ENCODE measurements at places on chromosomes 7 and 10.

DNA sequence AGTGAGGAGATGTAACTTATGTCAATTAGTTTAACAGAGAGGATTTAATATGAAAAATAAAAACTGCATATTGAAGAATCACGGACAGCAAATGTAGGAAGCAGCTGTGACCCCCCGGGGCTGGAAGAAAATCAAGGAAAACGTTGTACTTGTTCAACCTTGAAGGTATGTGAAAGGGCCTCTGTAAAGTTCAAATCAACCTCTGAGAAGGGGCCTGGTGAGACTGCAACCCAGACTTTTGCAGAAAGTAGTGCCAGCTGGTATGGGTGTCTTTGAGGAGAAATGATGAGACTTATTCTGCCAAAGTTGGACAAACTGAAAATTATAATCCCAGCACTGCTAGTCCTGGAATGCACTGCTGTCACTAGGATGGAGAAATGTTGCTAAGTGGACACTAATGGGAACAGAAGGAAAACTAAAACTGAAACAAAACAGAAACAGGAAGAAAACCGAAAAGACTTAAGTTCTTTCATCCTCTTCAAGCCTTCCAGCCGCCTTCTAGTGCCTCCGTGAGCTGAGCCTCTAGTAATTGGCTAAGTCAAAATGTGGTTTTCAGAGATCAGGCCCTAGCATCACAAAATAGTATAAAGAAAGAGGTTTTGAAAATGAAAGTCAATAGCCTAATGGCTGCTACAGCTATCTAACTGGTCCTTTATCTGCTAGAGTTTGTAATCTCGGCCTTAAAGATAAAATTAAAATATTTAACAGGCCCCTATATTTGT, 253.7 kb upstream of the SORCS1 start:
- no peak for DNase-seq

DNA sequence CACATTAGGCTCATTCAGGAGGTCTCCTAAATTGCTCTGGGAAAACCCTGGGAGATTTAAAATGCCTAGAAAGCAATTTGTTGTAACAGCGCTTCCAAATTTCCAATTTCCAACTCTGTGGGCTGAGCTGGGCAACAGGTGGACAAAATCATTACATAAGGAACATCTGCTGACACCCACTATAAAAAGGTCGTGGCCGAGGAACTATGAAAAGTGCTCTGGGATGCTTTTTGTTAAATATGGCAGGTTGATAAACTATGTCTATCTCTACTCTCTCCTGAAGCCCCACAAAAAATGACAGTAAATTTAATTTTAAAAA, 45.1 kb downstream of the ATXN7L1 start:
- DNase-seq: no peak

- DNase-seq: no peak
Observed at GRCh38 chr10:133379801-133380666, 972 bp downstream of the PAOX start.

- DNase-seq: no peak
Observed at GRCh38 chr10:15625261-15625660, 94.5 kb downstream of the ITGA8 start.

DNA sequence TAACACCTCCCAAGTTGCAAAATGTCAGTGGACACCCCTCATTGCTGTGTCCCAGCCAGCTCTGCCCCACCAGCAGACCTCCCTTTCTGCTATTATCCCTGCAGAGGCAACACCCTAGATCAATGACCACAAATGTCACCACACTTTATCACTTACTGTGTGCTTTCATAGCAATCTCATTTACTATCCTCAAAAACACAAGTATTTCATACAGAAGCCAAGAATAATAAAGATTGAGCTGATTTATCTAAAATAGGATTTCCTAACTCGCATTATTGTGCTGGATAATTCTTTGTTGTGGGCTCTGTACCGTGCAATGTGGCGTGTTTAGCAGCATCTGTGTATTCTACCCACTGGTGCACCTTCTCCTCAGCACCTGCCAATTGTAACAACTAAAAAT, 13.2 kb upstream of the ABCB5 start:
- no peak for DNase-seq

DNA sequence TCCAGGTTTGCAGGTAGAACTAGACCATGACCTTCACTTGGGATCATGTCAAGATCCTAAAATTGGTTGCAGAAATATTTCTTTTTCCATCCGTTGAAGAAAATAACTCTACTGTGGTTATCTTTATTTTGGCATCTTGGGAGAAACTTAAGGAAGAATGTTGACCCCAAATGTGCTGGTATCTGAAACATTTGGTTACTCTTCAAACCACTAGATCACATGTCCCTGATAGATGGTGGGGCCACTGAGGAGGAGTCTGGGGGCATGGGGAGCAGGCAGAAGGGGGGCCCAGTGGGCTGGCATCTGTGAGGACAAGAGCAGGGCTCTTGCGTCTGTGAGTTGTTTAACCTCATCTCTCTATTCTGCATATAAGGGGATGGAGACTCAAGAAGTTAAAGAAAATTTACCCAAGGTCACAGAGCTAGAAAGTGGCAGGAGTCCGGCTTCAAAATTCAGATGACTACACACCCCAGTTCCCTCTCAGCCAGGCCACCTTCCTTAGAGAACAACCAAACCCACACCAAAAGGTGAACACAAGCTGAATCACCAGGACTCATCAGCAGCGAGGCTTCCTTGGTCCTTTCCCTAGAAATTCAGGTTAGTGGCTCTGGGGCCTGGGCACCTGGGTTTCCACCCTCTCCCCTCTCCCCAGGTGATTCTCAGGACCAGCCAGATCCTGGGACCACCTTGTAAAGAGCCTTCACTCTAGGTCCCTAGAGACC, 40.6 kb upstream of the SRGN start:
- no peak for DNase-seq

- DNase-seq: no peak
Observed at GRCh38 chr7:141074162-141074991, 513 bp downstream of the TMEM178B start.

DNA sequence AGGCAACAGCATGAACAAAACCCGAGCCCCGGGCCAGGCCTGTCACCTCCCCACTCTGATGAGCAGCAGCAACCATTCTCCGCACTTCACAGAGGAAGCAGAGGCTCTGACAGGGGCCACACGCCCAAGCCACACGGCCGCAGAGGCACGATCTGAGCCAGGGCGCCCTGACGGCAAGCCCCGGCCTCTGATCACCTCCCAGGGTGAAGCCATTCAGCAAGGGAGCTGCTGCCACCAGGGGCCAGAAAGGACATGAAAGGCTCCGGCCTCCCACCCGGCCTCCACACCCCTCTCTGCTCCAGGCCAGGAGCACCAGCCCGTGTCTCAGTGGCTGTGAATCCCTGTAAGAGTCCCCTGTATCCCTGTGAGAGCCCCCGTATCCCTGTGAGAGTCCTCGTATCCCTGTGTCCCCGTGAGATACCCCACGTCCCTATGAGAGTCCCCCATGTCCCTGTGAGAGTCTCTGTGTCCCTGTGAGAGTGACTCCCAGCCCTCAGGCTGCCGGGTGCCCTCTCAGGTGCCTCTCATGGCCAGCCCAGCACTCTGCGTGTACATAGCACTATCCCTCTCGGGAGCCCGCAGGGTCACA, 187.8 kb downstream of the MAD1L1 start:
- no peak for DNase-seq

DNA sequence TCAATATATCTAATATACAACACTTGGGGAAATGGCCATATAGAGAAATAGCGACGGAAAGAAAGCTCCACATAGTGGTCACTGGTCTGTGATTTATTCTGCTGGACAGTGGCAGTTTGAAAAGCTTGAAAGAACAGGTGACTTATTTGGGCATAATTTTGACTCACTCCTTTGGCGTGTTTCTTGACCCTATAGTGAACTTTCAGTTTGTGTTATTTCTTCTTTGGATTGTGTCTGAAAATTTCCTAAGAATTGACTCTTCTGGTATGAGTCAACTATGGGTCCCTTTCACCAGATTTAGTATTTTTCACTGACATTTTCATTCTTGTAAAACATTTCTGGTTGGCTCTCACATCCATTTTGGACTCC, 25.8 kb upstream of the IMMP2L start:
- no peak for DNase-seq

DNA sequence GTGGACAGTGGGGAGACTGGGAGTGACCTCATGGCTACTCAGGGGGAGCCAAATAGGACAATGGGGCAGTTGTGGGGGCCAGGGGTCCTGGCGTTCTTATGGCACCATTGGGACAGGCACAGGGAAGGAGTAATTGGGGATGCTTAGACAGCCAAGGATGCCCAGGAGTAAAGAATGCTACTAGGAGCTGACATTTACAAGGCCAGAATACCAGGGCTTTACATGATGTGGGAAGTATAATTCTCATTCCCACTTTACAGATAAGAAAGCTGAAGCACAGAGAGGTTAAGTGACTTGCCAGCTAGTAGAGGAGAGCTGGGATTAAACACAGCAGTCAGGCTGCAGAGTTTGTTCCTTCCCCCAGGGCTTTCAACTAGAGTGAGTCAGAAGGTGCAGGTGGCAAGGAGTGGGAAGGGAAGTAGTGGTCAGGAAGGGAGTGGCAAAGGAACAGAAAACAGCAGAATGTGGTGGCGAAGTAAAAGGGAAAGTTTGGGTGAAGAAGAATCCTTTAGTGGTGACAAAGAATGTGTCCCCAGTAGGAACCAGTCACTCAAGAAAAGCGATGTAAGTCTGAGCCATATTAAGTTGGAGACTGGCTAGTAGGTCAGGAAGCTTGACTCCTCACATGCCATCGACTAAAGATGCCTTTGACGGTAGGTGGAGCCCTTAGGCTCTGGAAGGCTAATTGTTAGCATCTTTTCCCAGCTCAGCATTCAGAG, 32.8 kb downstream of the CPVL start:
- DNase-seq: peak; percentile 56

DNA sequence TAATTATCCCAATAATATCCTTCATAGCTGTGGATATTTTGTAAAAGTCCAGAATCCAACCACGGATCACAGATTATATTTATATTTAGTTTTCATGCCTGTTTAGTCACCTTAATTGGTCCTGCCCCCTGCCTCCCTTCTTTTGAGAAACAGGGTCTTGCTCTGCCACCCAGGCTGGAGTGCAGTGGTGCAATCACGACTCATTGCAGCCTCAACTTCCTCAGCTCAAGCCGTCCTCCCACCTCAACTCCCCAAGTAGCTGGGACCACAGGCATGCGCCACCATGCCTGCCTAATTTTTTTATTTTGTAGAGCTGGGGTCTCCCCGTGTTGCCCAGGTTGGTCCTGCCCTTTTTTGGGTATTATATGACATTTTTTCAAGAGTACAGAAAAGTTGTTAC, 129.4 kb downstream of the KAT6B start:
- DNase-seq: no peak

DNA sequence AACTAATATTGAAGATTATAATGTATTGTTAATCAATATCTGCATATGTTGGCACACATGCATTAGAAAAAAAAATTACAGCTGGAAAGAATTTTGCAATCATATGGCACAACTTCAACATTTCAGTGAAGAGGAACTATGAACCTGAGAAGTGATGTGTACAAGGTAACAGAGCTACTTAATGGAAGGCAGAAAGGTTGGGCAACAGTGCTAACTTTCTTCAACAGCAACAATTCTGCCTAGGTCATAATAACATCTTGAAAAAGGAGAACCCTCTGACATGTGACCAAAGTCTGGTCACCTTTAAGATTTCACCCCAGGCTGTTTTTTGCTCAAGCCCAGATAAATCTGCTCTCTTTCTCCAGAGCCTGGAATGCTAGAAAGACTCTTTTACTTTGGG, 47.9 kb upstream of the SKAP2 start:
- no peak for DNase-seq

- no peak for DNase-seq
Observed at GRCh38 chr10:119020627-119020946, 8.9 kb upstream of the NANOS1 start.

DNA sequence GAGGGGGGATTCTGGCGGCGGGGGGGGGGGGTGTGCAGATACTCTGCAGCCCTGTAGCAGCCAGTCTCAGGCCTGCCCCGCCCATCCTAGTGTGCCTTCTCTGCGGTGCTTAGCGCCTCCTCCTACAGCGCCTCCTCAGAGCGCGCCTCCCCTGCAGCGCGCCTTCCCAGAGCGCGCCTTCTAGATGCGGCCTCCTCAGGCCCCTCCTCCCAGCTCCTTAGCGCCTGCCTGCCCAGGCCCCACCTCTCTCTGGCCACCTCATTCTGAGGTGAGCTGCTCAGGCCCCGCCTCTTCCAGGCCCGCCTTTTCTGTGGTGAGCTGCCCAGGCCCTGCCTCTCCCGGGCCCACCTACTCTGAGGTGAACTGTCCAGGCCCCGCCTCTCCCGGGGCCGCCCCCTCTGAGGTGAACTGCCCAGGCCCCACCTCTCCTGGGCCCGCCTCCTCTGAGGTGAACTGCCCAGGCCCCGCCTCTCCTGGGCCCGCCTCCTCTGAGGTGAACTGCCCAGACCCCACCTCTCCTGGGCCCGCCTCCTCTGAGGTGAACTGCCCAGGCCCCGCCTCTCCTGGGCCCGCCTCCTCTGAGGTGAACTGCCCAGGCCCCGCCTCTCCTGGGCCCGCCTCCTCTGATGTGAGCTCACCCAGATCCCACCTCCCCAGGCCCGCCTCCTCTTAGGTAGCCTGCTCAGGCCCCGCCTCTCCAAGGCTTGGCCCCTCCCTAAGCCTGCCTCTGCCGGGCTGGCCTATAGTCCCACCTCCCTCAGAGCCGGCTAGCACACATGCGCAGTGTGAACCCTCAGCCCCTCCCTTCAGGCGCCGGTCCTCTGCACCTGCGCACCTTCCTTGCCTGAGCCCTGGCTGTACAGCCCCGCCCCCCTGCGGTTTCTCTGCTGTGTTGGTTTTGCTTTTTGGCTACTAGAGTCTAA, 2.1 kb upstream of the SGCE start:
- peak; percentile 84 for DNase-seq

- peak; percentile 82 for DNase-seq
Observed at GRCh38 chr7:452226-452751, 67.4 kb downstream of the PDGFA start.

DNA sequence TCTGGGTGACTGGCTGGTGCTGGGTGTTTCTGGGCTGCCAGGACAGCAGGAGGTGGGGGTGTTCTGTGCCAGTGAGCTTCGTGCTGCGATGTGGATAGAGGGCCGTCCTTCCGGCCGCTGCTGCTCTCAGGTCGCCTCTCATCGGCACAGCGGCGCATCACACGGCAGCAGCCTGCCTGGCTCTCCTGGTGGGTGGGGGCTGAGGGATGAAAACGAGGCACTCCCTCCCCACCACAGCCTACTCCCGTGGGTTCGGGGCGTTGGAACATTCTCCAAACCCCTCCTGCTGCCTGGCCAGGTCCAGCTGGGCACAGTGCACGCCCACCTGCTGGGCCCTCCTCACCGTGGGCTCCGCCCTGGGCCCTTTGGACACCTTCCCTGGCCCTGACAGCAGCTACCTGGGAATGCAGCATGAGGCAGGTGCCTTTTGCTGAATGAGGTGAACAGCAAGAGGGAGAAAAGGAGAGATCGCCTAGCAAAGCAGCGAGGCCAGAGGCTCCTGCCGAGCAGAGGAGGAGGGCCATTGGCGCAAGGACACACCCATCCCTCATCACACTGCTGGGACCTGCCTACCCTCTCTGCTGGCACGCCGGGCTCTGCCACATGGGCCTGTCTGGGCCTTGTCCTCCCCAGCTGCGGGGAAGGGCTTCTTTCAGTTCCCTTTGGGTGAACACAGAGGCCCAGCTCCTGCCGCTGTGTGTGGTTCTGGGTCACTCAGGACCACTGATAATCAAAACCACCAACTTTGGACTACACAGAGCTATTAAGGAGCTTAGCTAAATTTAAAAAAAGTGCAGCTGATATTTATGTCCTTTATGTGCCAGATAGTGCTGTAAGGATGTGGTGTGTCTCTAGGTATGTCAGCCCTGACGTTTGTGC, 33.4 kb downstream of the INPP5A start:
- no peak for DNase-seq

All from urothelium cell line (cell line).